ENCODE measurements at places on chromosomes 2 and 18.
A peak's percentile ranks its signal among the peaks of the same experiment; 100 is the strongest.

- DNase-seq = no peak
Measured at GRCh38 chr2:9407363-9407811, 15.9 kb downstream of the ITGB1BP1 start.

- no peak for DNase-seq
Measured at GRCh38 chr2:19111354-19111753, 247.1 kb downstream of the OSR1 start.

GRCh38 chr2:239919774-239920692 is 105.1 kb downstream of the NDUFA10 start:
- DNase-seq = no peak

DNA sequence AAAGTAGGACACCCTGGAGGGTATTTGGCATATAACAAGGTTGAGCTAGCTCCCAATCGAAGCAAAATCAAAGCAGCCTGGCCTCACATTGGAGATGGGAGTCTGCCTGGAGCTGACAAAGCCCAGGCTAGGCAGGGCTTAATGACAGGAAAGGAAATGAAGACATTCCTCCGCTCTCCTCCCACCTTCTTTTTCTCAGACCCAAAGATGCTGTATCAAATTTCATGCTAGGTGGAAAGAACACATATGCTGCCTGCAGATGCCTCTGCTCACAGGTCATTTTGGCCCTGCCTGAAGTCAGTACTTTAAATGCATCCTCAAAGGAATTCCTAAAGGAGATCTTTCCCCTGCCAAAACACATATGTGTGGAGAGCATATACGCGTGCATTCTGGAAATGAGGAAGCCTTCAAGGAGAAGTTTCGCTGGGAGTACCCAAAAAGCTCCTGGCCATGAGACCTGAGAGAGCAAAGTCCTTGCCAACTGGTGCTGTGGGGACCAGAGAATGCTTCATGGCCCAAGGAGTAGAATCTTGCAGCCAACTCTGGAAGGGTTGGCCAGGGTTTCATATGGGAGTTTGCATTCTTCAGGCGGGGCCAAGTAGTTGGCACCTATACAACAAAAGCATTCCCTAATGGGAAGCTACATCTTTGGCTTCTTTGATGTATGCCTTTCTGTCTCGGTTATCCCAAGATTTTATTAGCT is 88.0 kb downstream of the AQP4 start:
- no peak for DNase-seq

DNA sequence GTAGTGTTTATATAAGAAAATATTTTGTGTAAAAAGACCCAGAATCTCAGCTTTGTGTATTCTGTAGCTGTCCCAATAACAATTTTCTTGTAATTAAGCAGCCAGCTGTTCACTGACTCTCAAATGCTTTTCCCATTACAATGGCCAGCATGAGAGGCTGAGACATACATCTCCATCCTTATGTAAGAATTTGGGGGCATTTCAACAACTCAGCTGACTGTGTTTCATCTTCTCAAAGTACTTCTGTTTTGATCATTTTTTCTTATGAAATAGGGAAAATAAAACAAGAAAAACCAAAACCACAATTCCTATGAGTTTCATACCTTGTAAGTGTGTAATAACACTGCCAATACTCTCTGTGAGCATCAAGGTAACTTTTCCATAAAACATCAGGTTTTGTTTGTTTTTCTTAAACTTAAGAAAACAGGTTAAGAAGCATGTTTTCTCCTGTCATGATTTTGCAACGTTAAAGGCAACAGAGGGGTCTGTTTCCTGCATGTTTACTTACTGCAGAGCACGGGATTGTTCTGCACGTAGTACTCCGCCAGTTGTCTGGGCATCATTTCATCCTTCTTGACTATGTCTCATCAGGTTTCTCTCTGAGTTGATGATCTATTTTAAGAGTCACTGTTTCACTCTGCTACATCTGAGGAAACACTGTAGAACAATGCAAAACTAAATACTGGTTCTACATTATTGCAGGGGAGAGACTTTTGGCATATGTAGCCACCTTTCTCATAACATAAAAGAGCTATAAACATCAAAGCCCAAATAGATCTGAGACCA is 62.9 kb upstream of the CYRIA start:
- DNase-seq = no peak

- peak; percentile 6 for DNase-seq
Measured at GRCh38 chr2:72745679-72746368, 80.0 kb downstream of the EXOC6B start.

GRCh38 chr2:28488858-28489575 is 6.8 kb upstream of the PLB1 start:
- no peak for DNase-seq

GRCh38 chr18:23057096-23057495 is 78.2 kb upstream of the CABLES1 start:
- no peak for DNase-seq

- no peak for DNase-seq
Measured at GRCh38 chr2:107290041-107290440, 404.1 kb upstream of the ST6GAL2 start.

DNA sequence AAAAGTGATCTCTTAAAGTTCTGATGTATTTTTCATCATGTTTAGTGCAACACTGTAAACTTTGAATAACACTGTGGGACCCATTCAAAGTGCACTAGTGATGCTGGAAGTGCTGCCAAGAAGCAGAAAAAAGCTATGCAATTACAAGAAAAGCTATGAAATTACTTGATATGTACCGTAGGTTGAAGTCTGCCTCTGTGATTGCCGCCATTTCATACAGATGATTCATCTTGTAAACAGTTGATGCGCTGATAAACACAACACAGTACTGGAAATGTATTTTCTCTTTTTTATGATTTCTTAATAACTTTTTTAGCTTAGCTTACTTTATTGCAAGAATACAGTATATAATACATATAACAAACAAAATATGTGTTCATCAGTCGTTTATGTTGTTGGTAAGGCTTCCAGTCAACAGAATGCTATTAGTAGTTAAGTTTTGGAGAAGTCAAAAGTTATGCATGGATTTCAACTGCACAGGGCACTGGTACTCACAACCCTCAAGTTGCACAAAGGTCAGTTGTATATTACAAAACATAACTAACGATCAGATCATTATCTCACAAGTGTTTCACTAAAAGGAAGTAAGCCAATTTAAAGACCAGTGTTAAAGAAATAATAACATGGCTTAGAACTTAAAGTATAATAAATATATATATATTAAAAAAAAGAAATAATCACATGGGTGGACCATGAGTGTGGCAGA is 82.0 kb downstream of the SGPP2 start:
- no peak for DNase-seq

DNA sequence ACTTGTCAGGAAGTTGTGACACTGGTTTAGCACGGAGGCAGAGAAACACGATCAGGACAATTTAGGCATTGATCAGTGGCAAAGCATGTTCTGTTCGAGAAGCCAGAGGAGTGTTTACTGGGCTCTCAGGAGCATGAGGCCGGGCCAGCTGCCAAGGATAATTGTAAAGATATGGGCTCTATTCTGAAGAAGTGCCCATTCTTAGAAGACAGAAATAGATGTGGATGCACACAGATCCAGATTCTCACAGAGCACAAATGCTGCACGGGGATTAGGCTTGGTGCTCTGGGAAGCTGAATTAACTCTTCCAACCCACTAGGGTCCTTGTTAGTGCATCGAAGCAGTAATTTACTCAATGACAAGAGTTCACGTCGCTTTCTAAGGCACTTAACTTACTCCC is 16.2 kb downstream of the AFF3 start:
- DNase-seq = peak; percentile 26

- no peak for DNase-seq
Measured at GRCh38 chr2:67945940-67946339, 116.9 kb downstream of the C1D start.

DNA sequence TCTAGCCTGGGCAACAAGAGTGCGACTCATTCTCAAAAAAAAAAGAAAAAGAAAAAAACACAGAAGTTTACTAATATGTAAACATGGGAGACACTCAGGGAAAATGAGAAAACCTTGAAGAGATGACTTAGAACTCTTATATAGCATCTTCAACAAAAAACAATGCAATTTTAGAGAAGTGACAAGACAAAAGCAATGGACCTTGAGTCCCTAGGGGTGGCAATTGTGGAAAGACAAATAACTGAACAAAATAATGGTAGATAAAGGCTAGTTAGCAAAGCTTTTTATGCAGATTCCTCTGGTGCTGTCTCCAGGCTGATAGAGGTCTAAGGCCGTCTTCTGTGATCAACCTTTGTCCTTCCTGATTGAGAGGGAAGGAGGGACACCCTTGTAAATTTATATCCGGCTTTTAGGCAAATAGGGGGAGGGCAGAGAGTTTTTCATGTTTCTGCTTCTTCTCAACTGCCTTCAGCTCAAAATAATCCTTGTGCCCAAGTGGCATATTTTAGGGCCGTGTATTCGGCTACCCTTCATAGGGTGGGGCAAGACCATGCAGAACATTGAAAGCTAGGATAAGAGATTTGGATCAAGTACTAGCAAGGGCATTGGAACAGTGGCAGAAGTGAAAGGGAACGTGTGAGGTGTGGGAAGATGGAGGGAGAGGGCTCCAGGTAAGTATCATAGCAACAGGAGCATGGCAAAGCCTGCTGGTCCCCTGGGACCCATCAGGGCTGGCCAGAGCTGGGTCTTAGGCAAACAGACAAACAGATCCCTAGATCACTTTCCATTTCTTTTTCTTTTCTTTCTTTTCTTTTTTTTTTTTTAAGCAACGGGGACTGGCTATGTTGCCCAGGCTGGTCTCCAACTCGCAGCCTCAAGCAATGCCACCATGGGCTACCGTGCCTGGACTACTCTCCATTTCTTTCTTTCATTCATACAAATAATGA is 116.2 kb upstream of the STPG4 start:
- peak; percentile 7 for DNase-seq

GRCh38 chr2:229409751-229410181 is 138.7 kb upstream of the PID1 start:
- no peak for DNase-seq

- no peak for DNase-seq
Measured at GRCh38 chr2:228675091-228675490, 493.6 kb upstream of the SPHKAP start.

GRCh38 chr2:236668531-236668969 is 98.9 kb downstream of the ACKR3 start:
- DNase-seq = no peak

GRCh38 chr2:199130501-199130900 is 327.2 kb downstream of the SATB2 start:
- no peak for DNase-seq

DNA sequence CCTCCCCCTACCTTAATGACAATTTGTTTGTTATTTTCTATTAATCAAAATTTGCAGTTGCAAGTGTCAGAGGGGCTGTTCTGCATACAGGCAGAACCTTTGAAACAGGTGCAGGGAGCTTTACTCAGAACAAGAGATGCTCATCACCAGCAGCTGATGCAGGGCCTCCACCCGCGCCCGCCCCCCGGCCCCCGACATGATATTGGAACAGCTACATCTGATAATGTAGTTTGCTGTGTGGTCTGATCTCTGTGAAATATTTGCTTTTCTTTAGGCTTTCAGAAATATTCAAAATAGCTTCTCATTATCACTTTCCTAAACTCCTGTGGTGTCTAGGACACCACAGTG is 130.0 kb downstream of the PRKCE start:
- no peak for DNase-seq

DNA sequence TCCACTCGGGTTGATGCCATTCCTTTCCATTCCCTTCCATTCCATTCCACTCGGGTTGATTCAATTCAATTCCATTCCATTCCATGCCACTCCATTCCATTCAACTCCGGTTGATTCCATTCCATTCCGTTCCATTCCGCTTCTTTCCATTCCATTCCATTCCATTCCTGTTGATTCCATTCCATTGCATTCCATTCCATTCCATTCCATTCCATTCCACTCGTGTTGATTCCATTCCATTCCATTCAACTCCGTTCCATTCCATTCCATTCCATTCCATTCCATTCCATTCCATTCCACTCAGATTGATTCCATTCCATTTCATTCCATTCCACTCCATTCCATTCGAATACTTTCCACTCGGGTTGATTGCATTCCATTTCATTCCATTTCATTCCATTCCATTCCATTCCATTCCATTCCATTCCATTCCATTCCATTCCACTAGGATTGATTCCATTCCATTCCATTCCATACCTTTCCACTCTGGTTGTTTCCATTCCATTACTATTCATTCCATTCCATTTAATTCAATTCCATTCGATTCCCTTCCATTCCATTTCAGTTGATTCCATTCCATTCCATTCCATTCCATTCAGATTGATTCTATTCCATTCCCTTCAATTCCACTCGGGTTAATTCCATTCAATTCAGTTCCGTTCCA is 1141.8 kb downstream of the RPIA start:
- DNase-seq = no peak

- DNase-seq = no peak
Measured at GRCh38 chr18:67731851-67732250, 215.3 kb upstream of the DSEL start.

- no peak for DNase-seq
Measured at GRCh38 chr18:30163573-30163972, 879.0 kb downstream of the DSC3 start.

DNA sequence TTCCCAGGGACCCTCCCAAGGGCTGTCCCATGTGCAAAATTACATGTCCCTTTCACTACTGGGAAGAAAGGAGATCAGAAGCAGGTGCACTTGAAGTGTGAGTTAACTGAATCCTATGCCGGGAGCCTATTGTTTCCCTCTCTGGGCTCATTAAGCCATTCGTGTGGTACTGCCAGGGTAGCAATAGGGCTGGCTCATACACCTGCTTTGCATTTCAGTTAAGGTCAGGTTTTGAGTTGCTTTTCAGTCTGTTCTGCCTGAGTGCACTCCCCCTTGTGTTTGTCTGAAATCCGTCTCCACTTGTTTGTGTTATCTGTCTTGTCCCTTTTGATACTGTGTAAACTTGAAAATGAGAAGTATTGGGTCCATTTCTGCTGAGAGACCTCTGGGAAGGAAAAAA is 1232.6 kb upstream of the NRXN1 start:
- peak; percentile 14 for DNase-seq

- DNase-seq = no peak
Measured at GRCh38 chr2:54577944-54578647, 122.0 kb downstream of the SPTBN1 start.

Measured in NCI-H1092 (cell line).